ENCODE measurements at places on chromosomes 7 and 10.
A peak's percentile ranks its signal among the peaks of the same experiment; 100 is the strongest.

GRCh38 chr10:50610368-50610767, 13.4 kb downstream of the SGMS1 start:
- DNase-seq = no peak

- no peak for DNase-seq
Observed at GRCh38 chr10:32217216-32217615, 129.7 kb downstream of the EPC1 start.

DNA sequence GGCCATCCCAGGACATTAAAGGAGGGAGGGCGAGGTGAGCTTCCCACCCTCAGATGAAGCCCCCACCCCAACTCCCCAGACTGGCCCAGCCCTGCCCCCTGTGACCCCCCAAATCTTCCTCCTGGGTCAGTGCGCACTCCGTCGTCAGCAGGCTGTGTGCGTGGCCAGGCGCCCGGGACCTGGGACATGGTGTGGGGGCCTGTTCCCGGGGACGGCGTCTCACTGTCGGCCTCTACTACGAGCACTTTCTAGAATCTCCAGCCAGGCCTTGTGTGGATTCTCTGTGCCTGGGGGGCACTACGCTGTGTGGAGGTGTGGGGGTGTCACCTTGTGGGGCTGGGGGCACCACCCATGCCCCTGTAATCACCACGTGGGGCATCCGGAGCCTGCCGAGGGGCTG, 9.8 kb downstream of the PWWP2B start:
- no peak for DNase-seq

DNA sequence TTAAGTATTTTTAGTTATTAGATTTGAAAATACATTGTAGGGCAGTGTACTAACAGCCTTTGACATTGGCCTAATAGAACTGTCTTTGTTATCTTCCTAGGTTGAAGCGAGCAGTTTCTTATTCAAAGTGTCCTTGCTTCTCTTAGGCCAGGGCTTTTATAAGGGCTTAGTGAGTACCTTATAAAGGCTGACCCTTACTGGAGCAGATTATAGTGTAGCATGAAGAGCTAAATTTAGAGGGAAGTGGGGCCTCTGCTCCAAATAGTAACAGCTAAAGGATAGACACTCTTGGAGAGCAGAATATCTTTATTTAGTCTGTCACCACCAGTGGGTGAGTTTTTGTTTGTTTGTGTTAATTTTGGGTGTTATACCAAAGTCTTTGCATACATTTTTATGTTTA, 15.9 kb downstream of the BZW2 start:
- no peak for DNase-seq

- DNase-seq = no peak
Observed at GRCh38 chr10:27461312-27461711, 42.8 kb upstream of the RAB18 start.

DNA sequence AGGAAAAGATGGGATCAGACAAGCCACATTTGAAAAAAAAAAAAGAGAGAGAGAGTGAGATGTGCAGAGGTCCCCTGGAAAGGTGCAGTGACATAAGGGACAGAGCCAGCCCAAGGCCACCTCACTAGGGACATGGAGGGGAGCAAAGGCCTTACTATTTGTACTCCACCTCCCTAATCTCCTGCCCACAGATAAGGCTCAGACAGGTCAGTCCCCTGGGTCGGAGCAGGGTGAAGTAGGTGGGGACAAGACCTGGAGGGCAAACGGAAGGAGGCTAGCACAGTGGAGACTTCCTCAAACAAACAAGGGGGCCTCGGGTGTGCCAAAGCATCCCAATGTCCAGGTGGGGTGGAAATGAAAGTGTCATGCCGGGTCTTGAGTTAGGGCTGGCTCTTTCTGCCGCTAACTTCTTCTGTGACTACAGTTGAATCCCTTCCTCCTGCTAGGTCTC, 7.0 kb downstream of the PRF1 start:
- no peak for DNase-seq

GRCh38 chr7:130719541-130719940, 14.5 kb downstream of the KLF14 start:
- DNase-seq = no peak

DNA sequence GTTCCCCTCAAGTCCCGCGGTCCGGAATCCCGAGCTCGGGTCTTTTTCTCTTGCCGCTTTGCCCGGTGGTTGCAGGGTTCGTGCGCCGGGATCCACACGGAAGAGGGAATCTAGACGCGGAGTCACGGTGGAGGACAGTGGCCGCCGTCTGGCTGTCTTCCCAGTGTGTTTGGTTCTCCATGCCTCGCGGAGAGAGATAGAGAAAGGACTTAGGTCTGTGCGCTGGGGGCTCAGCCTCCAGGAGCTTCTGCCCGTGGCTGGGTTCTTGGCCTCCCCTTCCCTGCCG, 1.6 kb downstream of the FFAR4 start:
- no peak for DNase-seq

GRCh38 chr10:5603091-5603847, 63.1 kb downstream of the ASB13 start:
- no peak for DNase-seq

GRCh38 chr10:78377356-78377755, 343.7 kb downstream of the RPS24 start:
- DNase-seq = no peak

DNA sequence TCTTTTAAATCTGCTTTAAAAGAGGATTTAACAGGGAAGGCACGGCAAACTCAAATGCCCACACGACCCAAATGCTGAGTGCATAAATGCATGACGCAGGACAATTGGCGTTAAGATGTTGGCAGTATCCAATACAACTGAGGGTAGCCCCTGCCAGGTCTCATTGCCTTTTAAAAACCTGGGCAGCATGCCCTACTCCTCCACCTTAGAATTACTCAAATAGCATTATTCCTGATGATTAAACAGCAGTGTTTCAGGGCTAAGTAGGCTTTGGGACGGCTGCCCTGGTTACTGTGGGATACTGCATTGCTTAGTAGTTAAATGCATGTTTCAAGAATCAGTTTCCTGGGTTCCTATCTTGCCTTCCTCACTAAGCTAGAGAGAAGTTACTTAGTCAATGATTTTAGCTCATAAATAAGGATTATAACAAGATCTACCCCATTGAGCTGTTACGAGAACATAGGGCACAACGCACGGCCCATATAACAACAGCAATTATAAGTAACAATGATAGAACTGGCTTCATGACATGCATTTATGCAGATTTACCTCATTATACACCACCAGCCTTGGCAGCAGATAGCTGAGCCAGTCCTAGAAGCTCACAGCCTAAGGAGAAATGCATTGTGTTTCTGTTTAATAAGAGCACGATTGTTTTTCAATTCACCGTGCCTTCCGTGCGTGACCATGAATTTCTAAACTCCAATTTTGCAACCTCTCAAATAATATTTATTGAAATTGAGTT, 7.9 kb downstream of the TUBAL3 start:
- no peak for DNase-seq

GRCh38 chr10:31341552-31341951, 22.5 kb downstream of the ZEB1 start:
- DNase-seq = no peak

DNA sequence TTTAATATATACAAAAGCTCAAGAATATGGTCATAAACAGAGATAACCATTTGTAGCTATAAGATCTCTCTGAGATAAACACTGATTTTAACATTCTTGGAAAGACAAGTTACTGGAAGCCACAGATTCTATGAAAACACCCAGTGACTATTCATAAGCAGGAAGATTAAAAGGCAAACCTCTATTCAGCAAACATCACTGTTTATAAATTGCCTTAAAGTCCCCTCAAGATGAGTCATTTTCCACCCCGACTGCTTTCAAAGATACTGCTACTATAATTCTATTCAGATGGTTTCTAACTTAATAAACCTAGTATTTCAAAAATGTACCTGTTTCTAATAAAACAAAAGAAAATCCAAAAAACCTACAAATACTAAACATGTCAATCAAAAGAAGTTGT, 21.0 kb downstream of the TM9SF3 start:
- no peak for DNase-seq

DNA sequence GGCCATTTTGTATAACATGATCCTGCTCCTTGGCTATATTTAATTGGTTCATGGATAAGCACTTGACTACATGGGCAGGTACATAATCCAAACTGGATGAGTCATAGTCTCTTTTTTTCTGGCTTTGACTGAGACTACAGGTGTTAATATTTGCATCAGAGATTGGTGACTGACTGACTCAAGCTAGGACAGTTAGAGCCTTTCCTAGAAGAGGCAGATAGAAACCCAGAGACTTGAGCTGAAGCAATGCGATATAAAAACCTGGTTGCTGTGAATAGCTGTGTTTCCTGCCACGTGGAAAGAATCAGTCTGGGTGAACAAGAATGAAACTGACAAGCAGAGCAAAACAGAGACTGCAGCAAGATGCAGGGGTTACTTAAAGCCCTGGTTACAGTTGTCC, 81.0 kb downstream of the SAMD9 start:
- no peak for DNase-seq

DNA sequence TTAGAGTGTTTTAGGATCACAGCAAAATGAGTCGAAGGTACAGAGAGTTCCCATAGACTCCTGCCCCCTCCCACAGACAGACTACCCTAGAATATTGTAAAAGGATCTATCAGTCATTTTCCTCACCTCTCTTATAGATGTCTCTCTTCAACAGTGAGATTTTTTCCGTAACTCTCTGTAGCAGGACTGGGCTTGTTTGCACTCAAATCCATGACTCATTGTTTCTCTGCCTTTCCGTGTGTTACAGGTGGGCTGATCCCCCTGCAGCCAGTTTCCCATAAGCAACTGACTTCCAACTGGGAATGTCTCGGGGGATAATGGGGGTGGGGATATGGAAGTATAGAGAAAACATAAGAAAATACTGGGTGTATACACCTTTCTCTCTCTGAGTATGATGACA, 921.0 kb downstream of the GATA3 start:
- no peak for DNase-seq

GRCh38 chr10:99457813-99458212, 27.4 kb upstream of the GOT1 start:
- no peak for DNase-seq

GRCh38 chr10:28715246-28715645, 37.9 kb downstream of the BAMBI start:
- no peak for DNase-seq

- no peak for DNase-seq
Observed at GRCh38 chr7:19175241-19175640, 30.0 kb upstream of the FERD3L start.

- DNase-seq = no peak
Observed at GRCh38 chr10:27998178-27998953, 513 bp downstream of the ODAD2 start.

GRCh38 chr7:16233517-16233916, 187.8 kb downstream of the CRPPA start:
- no peak for DNase-seq

- DNase-seq = no peak
Observed at GRCh38 chr10:29760138-29760900, 125.5 kb upstream of the SVIL start.

DNA sequence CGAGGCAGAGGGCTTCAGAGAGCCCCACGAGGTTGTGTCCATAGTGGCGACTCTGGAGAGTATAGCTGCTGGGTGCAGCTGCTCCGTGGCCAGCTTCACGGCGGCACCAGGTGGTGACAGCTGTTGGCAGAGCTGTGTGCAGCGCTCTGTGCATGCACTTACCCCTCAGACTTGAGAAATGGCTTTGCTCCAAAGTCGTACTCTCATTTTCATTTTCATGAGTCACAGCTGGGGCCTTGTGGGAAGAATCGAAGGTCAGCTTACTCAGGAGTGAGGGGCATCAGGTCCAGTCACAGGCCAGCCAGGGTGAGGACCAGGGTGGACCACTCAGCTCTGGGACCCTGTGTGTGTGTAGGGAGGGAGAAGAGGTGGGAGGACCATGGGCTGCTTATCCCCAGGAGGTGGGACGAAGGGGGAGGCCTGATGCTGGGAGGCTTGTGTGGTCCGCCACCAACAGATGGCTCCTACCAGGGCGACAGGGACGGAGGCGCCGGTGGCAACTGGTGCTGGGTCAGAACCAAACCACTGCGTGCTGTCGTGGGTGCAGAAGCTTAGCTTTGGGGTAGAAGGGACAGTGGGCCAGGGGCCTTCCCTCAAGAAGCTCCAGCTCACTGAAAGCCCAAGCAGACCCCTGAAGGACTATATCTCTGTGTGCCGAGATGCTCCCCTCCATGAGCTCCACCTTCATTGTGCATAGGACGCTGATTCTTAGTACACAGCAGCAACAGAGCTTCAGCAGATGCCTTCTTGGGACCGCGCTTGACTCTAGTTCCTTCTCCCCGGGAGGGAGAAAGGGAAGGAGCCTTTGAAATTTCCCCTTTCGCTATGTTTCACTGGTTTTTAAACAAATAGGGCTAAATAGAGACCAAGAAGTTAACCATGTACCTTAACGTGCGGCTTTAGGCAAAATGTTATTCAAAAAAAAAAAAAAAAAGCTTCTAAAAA, 225.0 kb downstream of the CELF2 start:
- no peak for DNase-seq

DNA sequence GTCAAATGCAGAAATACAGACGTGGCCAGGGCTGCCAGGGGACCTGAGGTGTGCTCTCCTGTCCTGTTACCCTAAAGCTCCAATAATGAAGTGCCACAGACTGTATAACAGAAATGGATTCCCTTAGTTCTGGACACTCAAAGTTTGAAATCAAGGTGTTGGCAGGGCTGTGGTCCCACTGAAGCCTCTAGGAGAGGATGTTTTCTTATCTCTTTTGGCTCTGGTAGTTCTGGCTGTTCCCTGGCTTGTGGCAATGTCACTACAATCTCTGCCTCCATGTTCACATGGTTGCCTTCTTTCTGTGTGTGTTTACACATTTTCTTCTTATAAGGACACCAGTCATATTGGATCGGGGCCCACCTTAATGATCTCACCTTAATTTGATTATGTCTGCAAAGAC, 15.3 kb upstream of the EEPD1 start:
- DNase-seq = no peak

GRCh38 chr7:29100924-29101323, 45.4 kb downstream of the CPVL start:
- no peak for DNase-seq

DNA sequence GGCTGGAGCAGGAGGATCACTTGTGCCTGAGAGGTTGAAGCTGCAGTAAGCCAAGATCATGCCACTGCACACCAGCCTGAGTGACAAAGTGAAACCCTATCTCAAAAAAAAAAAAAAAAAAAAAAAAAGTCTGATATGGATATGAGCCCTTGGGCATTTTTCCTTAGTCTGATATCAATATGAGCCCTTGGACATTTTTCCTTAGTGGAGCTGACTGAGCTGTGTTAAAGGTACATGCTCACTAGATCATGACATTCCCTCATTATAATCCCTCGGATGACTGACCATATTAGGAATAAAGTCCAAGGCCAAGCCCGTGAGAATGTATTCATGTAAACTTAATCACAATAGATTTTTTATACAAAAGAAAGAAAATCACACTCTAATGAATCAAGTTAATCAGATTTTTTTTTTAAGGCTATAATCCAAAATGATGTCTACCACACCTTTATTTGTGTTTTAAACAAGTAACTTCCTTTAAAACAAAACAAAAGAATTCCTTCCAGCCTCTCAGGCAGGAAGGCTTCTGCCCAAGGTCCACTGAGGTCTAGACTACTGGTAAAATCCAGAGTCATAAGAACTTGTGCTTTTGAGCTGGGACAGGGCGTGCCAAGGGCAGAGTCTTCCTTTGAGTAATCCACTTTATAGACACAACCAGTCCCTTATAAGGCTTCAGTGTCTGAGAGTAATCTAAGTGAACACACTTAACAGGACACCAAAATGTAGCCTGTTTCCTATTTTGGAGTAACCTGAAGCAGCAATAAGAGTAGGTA, 5.5 kb downstream of the PPA1 start:
- peak; percentile 10 for DNase-seq

All from T-helper 1 cell (primary cell).